CD4-positive, alpha-beta T cell treated with Interleukin-2 at 100 ng/mL for 4 hours (primary cell): ENCODE measurements at places on chromosomes 2 and 18.
A peak's percentile ranks its signal among the peaks of the same experiment; 100 is the strongest.

DNA sequence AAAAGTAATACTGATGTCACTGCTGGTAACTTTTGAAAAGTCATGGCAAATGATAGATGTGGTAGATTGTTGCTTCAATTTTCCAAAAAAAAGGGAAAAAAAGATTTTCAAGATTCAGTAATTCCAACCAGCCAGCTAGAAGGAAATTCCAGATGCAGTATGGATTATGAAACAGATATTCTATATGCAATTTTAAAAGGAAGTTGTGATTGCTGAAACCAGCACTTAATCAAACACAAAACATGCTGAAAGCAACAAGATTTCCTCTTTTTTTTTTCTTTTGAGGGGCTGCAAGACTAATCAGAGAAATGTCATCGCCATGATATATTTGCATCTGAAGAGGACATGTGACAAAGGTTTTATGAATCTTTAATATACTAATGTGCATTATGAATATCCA is 5.1 kb upstream of the HNMT start:
- DNase-seq = no peak

GRCh38 chr2:196399096-196399495 is 227.7 kb upstream of the STK17B start:
- no peak for DNase-seq

DNA sequence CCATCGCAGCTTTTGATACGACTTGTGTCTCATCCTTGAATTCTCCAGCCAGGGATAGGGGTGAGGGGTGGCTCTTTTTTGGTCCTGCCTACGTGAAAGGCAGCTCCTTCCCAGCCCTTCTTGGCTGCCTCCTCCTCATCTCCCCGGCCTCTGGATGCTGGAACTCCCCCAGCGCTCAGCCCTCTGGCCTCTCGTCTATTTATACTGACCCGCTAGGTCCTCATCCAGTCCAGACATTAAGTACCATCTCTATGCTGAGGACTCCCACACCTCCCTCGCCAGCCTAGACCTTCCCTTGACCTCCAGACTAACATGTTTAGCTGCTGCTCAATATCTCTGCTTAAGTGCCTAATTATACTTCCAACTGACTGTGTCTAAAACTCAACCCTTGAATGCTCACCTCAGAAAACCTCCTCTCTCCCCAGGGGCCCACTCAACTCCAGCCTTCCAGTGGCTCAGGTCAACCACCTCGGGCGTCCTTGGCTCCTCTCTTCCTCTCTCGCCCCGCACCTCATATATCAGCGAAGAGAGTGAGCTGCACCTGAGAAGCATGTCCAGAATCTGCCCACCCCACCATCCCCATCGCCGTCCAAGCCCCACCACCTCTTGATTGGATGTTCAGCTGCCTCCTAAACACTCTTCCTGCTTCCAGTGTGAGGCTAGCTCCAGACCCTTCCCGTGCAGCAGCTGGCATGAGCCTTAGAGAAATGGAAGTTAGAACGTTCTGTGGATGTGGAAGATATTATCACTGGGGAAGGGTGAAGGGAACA is 34.8 kb downstream of the TOGARAM2 start:
- no peak for DNase-seq

- DNase-seq = no peak
Measured at GRCh38 chr2:139165041-139165440, 384.9 kb upstream of the NXPH2 start.

DNA sequence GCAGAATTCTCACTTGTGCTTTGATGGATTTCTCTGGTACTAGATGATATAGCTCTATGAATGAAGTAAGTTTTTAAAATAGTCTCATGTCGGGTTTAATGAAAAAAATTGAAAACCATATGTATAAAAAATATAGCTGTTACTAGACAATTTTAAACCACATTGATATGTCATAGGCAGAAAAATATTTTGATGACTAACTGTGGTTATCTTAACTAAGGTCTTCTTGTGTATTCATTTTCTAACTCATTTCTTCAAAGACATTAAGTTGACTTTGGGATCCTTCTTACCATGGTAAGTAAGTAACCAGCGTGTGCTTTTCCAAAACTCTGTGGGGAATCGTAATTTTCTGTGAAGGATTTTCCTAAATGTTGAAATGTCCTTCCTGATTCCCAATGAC is 160.9 kb upstream of the COL3A1 start:
- no peak for DNase-seq

GRCh38 chr2:40935349-40935748 is 483.5 kb upstream of the SLC8A1 start:
- no peak for DNase-seq

DNA sequence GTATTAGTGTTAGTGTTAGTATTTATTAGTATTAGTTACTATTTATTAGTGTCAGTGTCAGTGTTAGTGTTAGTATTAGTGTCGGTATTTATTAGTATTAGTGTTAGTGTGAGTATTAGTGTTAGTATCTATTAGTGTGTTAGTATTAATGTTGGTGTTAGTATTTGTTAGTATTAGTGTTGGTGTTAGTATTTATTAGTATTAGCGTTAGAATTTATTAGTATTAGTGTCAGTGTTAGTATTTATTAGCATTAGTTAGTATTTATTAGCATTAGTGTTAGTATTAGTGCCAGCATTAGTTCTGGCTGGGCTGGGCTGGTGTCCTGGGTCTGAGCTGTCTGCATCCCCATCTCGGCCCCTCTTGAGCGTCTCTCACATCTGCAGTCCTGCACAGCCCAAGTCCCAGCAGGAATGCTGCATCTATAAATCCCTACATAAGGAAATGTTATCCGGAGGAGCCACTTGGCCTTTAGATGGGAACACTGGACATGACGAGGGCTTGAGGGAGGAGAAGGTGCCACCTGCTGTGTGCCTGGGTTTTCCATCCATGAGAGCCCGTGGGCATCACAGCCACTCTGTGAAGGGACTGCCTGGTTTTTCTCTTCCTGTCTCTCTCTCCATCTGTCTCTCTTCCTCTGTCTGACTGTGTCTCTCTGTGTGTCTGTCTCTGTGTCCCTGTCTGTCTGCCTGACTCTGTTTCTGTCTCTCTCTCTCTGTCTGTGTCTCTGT is 33.6 kb downstream of the TWIST2 start:
- DNase-seq = no peak

GRCh38 chr2:120892967-120893667 is 157.4 kb downstream of the GLI2 start:
- DNase-seq = no peak

GRCh38 chr18:37481072-37481471 is 84.5 kb downstream of the CELF4 start:
- no peak for DNase-seq

DNA sequence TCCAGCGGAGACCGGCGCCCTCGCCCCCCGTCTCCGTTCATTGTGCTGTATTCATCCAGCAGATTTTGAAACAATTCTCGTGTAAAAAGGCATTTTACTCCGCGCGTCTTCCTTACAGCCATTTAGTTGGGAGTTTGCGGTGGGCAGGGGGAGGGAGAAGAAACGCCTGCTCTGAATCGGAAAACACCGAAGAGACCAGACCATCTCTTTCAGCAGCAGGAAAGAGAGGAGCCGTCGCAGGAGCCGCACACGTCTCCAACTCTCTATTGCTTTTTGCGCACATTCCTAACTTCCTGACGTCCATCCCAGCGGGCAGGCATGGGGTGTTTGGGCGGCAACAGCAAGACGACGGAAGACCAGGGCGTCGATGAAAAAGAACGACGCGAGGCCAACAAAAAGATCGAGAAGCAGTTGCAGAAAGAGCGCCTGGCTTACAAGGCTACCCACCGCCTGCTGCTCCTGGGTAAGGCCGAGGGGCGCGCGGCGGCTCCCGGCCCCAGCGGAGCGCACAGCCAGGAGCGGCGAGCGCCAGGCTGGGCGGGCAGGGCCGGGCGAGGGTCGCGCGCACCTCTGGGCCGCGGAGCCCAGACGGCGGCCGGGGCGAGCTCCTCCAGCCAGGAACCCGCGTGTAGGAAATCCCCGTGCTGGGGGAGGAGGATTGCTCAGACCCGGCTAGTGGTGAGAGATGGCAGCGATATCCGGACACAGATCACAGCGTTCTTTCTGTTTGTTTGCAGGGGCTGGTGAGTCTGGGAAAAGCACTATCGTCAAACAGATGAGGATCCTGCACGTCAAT is 63.2 kb downstream of the GNAL start:
- DNase-seq = no peak

DNA sequence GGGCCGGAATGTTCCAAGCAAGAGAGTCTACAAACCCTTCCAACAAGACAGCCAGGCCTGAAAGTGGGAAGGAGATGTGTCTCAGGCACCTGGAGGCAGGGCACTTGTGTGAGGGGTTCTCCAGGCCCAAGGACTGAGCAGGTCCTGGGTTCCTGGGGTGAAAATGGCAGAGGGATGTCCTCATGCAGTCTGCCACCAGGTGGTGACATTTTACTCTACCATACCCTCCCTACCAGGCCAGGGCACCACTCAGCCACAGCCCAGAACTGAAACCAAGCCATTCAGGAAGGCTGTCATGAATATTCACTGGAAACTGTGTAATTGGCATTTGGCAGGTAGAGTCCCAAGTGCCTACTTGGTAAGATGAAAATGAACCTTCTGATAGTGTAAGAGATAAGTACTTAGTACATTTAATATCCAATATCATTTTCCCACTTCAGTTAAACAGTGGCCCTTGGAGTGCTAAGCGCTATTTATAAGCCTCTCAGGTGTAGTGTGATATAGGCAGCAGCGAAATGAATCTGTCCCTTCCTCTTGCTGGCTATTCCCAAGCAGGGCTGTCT is 185.1 kb downstream of the MYO5B start:
- peak; percentile 42 for DNase-seq

DNA sequence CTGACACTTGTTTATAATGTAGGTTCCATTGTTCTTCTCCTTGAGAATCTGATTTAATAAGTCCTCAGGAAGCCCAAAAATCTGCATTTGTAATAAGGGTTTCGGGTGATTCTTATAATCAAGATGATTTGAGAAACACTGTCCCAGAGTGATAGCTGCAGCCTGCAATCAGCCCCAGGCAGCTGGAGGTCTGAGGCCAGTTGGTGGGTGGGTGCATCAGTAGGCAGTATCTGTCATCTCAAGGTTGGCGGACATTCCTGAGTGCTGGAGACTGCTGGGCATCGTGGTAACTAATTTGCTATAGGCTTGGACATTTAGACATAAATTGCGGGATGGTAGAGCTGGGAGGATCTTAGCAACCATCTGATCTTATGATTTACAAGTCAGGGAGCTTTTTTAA is 2.7 kb upstream of the IL18RAP start:
- DNase-seq = no peak

DNA sequence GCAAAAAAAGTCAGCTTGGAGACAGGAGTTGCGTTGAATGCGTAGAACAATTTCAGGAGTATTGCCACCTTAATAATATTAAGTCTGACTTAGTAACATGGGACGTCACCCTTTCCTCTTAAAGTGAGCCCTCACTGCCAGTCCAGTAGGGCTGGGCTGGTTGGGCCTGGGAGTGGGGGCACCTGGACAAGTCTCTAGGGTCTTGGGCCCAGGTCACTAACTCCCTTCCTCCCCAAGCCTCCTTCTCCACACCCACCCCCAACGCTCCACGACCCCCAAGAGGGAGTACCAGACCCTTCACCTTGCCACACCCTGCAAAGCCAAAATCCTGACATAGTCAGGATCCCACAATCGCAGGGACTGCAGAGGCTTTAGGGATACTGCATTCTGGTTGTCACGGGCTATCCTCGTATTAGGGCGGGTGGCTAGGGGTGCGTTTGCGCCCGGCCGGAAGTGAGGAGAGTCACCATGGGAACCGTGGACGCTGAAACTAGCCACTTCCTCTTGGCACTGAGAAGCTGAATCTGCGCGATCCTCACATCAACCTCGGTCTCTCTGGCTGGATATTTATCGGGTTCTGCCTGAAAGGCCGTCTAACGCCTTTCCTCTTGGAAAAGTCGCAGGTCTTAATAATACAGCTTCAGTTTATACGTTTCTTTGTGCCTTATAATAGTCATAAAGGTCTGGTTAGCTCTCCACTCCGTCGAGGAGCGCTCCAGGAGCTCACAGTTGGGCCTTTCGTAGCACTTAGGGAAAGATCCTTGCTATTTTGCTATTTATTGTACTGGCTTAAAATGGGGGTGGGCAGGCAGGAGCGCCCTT is 10.3 kb upstream of the CXXC1 start:
- peak; percentile 68 for DNase-seq

DNA sequence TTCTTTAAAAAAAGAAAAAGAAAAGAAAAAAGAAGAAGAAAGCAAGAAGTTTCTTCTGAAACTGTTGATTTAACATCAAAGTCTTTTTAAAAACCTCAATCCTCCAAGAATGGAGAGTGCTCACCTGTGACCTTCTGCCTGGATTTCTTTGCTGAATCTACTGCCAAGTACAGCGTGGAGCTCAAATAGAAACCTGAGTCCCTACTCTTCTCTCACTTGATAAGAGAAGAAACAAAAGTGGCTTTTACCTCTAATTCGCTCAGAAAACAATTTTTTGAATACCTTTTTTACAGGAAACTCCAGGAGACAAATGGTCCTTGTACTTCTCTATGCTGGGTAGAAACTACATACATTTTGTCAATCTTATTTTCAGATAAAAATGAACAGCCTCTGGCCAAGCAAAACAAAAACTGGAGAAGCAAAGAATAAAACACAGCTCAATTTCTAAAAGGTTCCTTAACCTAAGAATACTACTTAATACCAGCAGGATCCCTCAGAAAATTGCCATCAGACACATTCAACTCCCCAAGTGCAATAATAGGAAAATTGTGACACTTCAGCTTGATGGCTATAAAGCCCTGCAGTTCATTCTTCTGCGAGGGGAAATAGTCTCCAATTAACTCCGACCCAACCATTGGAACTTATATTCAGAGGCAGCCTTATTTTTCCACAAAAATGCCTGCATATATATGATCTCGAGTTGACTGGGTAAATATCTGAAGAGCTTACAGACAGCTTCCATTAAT is 85.8 kb downstream of the GRB14 start:
- DNase-seq = no peak

DNA sequence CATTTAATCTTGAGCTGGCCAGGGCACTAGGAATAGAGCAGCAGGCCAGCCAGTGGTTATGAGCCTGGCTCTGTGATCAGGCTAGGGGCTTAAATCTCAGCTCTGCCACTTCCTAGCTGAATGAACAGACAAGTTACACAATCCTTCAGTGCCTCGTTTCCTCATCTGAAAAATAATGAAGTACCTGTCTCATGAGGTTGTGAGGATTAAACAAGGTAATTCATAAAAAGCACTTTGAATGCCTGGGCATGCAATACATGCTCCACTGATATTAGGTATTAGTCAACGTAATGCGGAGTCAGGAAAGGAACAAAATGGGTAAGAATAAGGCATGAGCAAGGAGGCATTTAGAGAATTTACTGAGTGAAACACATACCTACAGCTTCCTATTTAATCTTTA is 100.2 kb downstream of the CCBE1 start:
- no peak for DNase-seq

DNA sequence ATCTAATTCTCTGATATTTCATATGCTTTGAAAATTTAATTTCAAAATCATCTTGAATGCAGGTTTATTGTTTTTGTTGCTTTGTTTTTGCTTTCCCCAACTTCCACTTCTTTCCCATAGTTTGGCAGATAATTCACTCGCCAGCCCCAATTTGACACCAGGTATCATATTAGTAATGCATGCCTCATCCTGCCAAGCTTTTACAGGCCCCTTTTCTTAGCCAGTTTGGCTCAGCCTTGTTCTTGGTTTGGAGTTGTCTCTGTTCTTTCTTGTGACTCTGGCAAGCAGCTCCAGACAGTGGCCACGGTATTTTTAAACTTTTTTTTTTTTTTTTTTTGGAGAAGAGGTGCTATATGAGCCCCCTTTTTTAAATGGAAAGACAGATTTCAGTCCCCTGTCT is 65.3 kb downstream of the PMS1 start:
- no peak for DNase-seq

GRCh38 chr2:219415580-219416234 is 2.5 kb upstream of the DES start:
- no peak for DNase-seq

- no peak for DNase-seq
Measured at GRCh38 chr2:52897511-52898044, 870.0 kb upstream of the CHAC2 start.

- DNase-seq = no peak
Measured at GRCh38 chr2:39469807-39470206, 32.7 kb upstream of the MAP4K3 start.
